Fibroblast of skin of abdomen (primary cell): ENCODE measurements at places on chromosomes 4 and X.

GRCh38 chr4:175906384-175906783 is 94.3 kb upstream of the GPM6A start:
- DNase-seq = no peak

- no peak for DNase-seq
Measured at GRCh38 chrX:40304115-40304514, 206.4 kb upstream of the BCOR start.

DNA sequence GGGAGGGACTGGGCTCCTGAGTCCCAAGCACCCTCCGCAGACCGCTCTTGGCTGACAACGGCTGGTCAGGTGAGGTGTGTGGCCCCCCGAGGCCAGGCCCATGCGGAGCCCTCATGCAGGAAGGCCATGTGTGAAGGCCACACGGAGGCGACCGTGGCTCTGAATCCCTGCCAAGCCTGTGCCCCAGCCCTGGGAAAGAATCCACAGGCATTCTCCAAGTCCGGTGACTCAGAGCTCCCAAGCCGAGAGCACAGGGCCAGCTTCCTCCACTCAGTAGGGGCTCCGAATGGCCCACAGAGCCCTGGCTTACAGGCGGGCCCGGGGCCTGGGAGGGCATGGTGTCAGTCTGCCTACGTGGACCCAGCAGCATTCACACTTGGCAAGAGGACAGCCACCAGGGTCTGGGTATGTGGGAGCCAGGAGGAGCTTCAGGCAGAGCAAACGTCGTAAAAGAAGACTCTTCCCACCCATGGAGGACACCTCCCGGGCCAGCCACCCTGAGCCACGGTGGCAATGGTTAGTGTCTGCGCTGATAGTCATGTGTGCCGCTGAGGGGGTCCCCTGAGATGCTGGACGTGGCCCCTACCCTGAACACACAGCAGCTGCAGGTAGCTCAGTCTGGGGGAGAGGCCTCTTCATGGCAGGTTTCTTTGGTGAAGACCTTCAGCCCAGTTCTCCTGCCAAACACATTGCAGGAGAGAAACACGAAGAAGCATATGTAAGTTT is 105.7 kb downstream of the PSAPL1 start:
- DNase-seq = peak; percentile 80

GRCh38 chr4:162409048-162409447 is 245.2 kb upstream of the FSTL5 start:
- DNase-seq = no peak

GRCh38 chr4:36224972-36225903 is 19.1 kb downstream of the ARAP2 start:
- DNase-seq = no peak

DNA sequence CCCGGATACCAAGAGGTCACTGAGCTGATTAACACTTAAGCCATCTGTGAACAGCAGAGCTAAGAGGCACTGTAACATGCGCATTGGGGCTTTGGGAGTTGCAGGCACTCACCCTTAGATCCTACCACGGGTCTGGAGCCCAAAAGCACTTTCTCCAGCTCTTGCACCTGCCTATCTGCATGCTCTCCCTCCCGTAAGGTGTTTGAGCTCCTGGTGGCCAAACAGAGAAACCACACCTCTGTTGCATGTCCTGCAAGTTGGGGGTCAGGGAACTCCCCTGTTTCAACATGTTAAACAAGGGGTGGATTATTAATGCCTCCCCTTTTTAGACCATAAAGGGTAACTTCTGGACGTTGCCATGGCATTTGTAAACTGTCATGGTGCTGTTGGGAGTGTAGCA is 49.8 kb downstream of the GYPA start:
- no peak for DNase-seq

DNA sequence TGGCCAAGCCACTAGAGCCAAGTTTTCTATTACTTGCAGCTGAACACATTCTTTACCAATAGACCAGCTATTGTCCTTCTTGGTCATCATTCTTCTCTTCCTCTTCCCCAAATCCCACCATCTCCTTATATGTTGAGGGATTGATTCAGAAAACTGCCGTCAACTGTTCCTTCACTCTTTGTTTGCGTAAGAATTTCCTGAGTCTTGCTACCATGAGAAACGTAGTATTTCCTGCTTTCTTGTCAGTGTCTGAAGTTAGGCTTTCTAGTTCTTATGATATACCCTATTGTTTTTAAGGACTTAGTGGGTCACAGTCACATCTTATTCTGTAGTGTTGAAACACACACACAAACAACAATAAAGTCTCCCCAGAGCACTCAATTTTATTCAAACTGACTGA is 20.1 kb downstream of the IGFBP7 start:
- DNase-seq = no peak

GRCh38 chr4:7244331-7244665 is 52.0 kb downstream of the SORCS2 start:
- no peak for DNase-seq

DNA sequence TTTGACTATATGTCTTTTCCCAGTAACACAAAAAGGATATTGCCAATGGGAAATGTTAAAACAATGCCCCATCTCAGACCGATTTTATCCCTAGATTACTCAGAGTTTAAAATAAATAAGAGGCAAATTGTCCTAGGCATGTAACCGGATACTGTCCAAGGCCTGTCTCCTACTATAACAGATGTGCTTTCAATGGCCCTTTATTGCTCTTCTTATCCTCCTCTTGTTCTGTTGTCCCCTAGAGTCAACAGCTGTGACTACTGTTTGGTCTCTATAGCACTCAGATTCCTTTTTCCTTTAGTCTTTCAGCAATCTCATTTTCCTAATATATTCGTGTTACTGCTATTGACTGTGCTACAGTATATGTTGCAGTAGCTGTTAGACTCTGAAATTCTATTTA is 66.8 kb upstream of the PLS3 start:
- no peak for DNase-seq

DNA sequence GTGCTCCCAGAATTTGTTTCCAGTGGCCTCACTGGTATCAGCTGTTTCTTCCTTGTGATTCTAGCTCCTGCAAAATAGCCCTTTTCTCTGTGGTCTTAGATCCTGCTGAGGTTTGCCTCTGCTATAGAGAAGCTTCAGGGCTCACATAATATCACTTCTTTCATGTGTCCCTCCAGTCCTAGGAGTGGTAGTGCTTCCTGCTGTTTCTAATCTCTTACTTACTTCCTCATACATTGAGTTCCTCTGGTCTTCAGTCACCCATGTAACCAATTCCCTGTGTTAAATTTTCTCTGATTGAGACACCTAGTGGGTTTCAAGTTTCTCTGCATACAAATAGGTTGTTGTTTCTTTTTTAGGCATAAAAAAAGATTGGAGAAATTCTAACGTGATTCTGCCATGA is 1567.9 kb downstream of the ARAP2 start:
- no peak for DNase-seq

DNA sequence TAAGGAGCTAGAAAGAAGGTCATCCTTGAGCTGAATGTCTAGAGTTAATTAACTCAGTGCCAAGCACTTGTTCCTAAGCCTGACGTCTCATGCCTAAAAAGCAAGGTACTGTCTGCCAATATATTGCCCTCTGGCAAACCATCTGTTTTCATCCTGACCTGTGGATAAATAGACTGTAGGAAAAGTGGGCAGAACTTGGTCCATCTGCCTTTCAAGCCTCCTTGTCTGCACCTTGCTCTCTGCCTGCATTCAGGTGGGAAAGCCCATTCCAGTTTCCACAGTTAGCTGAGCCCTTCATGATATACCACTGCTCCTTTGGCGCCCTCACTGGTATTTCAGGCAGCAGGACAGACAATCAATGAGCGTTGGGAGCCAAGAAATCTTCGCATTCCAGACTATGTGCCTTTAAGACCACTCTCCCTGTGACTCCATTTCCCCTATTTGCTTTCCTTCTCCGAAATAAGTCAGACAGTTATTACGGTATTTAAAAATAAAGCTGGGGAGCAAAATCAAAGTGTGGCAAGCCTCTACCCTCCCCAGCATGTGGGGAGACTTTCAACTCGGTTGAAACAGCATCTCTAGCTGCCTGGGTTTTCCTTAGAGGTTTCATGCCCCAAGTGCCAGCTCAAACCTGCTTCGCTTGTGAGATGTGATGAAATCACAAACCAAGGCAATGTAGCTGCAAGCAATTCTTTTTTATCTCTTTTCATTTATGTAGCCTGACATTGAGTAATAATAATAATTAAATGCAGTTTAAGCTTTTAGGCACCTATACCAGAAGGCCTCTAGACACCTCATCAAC is 2.5 kb upstream of the CCDC149 start:
- no peak for DNase-seq

GRCh38 chr4:6439120-6439762 is 33.2 kb downstream of the PPP2R2C start:
- no peak for DNase-seq

GRCh38 chr4:185229021-185229818 is 19.8 kb downstream of the SNX25 start:
- DNase-seq = no peak

GRCh38 chr4:13963601-13964000 is 336.1 kb upstream of the BOD1L1 start:
- DNase-seq = peak; percentile 30

DNA sequence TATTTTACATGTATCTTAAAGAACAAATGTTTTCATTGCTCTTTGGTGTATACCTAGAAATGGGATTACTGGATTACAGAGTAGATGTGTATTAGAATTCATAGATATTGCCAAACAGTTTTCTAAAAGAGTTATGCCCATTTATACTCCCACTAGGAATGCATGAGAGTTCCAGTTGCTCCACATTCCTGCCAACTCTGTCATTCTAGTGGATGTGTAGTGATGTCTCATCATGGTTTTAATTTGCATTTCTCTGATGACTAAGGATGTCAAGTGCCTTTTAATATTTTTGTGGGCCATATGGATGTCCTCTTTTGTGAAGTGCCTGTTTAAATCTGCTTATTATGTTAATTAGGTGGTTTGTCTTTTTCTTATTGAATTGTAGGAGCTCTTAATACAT is 65.6 kb upstream of the BMP2K start:
- DNase-seq = peak; percentile 54

DNA sequence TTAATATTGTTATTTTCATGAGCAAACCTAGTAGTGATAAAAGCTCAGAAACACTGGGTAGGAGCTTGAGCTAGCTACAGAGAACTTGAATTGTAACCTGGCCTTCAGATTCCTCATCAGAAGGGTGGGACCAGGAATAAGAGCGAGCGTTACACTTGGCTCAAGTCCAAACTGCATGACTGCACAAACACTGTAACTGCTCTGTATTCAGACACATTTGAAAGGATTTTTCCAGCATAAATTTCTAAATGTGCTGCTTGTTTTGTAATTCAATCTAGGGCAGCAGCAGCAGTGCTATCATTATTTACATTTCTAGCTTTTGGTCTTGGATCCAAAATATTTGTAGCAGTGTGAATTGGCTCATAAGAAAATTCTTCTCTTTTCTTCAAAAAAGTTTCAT is 133.0 kb upstream of the TMLHE start:
- DNase-seq = peak; percentile 2

- peak; percentile 74 for DNase-seq
Measured at GRCh38 chrX:115584696-115585095, 23.7 kb downstream of the PLS3 start.
